ENCODE measurements at places on chromosomes 3 and 15.

DNA sequence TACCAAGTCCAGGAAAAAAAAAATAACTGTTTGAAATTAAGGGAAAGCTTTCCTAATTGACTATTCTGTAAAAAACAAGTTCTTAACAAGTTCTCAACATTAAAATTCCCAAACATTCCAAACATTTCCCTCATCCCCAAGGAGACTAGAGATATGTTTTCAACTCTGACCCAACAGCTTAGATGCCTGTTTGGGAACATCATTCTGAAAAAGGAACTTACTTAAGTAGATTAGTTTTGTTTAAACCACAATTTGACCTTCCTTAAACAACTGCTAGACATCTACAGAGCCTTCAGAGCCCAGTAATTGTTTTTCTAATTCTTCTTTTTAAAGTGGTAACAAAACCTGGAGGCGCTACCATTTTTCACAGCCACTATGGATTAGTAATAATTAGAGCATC lies 12.8 kb downstream of the UBR1 start:
- peak; percentile 72 for DNase-seq

DNA sequence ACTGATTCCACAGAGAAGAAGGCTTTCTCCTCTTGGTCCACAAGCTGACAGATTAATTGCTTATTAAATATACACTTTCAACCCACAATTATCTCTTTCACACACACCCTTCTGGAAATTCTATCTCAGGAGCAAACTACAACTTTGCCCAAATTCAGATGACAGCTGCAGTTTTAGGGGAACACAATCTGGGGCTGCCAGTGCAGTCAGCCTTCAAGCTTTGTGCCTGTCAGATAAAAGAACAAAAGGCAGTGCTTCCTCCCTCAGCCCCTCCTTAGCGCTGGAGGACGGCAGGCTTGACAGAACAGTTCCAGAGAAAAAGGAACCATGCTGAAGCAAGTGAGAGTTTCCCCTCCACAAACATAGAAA lies 99.6 kb downstream of the TMCC1 start:
- DNase-seq, result no peak

- DNase-seq, result no peak
These were observed 968.4 kb downstream of the FHIT start for GRCh38 chr3:60282866-60283265.

DNA sequence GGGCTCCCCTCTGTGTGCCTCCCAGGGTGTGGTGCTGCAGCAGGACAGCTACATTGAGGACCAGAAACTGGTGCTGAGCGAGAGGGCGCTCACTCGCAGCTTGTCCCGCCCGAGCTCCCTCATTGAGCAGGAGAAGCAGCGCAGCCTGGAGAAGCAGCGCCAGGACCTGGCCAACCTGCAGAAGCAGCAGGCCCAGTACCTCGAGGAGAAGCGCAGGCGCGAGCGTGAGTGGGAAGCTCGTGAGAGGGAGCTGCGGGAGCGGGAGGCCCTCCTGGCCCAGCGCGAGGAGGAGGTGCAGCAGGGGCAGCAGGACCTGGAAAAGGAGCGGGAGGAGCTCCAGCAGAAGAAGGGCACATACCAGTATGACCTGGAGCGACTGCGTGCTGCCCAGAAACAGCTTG lies 53.7 kb downstream of the KLHL25 start:
- DNase-seq, result no peak

- peak; percentile 79 for DNase-seq
These were observed at the start of gene PROS1 for GRCh38 chr3:93973131-93974126. PROS1 (minus strand) TSS chr3:93973896; CDS start chr3:93973749, 147 bp downstream.

GRCh38 chr3:43638594-43639447 lies 17.0 kb upstream of the ANO10 start:
- DNase-seq, result no peak

DNA sequence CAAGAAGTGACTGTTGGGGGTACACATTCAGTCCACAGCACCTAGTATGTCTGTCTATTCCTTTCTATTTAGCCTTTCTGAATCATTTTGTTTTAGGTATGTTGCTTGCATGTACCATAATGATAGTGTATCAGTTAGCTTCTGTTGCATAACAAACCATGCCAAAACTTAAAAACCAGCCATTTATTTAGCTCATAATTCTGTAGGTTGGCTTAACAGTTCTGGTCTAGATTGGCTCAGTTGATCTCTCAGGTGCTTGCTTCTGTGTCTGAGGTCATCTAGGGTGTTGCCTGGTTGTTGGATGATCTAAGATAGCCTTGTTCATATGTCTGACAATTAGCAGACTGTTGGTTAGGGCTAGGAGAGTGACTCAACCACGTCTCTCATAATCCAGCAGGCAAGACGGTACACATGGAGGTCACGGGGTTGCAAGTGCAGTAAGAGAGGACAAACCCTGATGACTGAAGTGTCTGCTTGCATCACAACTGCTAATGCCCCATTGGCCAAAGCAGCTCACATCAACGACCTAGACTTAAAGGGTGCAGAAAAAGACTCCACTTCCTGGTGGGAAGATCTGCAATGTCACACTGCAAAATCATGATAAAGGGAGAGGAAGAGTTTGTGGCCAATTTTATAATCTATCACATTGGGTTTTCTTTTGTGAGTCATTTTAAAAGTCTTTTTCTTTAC lies 6.8 kb upstream of the PDCD6IP start:
- no peak for DNase-seq

GRCh38 chr3:139774560-139775302 lies 97.0 kb upstream of the NMNAT3 start:
- DNase-seq, result peak; percentile 45

DNA sequence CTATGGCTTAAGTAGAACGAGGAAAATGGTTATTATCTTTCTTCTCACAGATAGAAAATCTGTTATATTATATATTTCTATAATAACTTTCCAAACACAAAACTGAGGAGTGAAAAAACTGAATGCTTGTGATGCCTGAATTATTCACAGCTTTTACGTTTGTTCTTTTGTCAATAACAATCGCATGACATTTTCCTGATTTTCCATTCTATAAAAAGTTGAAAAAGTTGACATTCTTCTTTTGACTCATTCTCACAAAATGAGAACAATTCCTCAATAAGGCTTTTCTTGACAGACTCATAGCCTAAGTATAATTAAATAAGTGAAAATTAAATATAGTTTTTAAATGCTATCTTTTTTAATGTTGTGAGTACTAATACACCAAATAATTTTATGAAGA lies 288.8 kb upstream of the TGFBR2 start:
- DNase-seq, result no peak

DNA sequence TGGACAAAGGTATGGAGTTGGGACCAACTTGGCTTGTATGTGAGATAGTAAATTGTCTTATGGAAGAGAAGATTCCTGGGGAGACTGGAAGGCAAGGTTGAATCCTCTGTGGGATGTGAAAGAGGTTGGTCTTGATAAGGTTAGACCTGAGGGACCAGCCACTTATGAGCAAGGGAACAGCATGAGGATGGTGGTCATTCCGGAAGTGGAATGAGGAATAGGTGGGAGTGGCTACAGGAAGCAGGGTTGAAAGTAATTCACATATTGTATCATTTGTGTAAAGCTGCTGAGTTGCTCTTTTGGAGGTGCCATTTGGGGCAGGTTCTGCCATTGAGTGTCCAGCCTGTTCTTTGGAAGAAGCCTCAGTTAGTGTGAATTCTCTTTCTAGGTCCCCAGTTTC lies 13.2 kb downstream of the USP13 start:
- DNase-seq, result no peak

GRCh38 chr3:136505676-136506075 lies 246.5 kb downstream of the STAG1 start:
- DNase-seq, result no peak

GRCh38 chr15:99105514-99106341 lies 848 bp downstream of the SYNM start:
- DNase-seq, result peak; percentile 66

DNA sequence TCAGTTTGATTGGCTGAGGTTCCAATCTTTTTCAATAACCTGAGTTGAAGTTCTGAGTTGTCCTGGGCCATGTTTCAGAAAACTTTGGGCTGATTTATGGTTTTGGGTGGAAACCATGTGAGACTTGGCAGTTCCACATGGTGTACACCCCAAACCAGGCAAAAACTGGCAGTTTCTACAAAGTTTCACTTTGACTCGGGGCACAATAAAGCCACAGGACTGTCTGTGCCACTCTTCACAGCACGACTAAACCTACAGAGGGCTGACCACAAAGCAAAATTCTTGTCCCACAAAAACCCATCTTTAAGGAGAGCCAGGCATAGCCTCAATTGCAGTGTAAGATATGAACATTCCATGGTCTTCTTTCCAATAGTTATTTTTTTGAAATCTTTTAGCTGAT lies 155.0 kb downstream of the DUT start:
- DNase-seq, result peak; percentile 69

DNA sequence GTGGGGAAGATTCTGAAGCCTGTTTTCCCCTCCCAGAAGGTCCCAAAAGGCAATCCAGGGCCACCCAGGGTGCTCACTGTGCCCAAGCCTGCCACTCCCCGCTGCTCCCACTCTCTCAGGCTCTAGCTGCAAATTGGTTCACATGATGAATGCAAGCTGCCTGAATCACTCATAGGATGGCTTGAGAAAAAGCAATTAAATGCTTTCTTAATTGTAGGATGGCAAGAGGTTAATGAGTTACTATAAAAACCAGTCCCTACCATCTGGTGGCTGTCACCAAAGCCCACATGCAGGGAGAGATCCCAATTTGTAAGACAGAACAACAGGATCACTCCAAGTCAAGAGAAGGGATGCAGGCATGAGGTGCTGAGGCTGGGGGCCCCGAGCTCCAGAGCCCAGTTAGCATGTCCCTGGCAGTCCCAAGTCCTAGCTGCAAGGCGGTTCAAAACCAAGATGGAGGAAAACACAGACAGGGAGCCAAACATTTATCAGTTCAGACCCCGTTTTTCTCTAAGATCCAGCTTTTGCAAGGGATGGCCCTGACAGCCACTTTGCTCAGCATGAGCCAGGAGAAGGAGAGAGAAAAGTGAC lies 207.1 kb downstream of the UACA start:
- DNase-seq, result no peak

DNA sequence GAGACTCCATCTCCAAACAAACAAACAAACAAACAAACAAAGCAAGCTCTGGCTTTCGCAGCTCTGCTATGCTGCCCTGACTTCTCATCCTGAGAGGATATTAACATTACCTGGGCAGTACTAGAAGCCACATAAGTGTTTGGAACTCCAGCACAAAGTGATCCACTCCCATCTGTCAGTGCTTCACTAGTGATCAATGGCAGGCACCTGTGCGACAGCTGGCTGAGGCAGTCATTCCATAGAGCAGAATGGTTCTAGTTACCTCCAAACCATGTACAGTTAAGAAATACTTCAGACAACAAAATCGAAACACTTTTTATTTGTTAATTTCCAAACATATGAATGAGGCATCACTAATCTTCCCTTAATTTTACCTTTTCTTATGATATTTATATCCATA lies 2.8 kb upstream of the MB21D2 start:
- DNase-seq, result no peak

DNA sequence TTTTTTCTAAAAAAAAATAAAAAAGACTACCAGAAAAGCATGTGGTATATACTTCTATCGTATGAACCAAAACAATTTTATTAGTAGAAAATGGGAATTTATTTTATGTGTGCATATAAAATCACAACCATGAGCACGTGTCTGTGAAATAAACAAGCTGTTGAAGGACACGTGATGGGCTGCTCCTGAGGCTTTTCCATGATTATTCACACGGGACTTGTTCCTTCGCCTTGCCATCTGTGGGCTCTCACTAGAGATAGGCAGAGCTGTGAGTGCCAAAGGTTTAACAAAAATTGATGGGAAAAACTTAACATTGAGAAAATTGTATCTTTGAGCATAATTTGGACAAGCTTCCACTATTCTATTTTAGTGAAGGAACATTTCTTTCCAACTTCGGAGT lies 12.4 kb upstream of the ETV5 start:
- DNase-seq, result no peak

GRCh38 chr15:78425643-78426042 lies 12.4 kb upstream of the IREB2 start:
- DNase-seq, result no peak

- DNase-seq, result no peak
These were observed 166.3 kb upstream of the CHRM5 start for GRCh38 chr15:33801954-33802353.

GRCh38 chr15:20358066-20358778 lies 183.4 kb downstream of the GOLGA6L6 start:
- no peak for DNase-seq

GRCh38 chr15:97840501-97840900 lies 120.0 kb upstream of the ARRDC4 start:
- DNase-seq, result peak; percentile 0

- peak; percentile 96 for DNase-seq
These were observed 33.3 kb upstream of the FLNB start for GRCh38 chr3:57974796-57975388.

GRCh38 chr3:43879166-43879565 lies 188.4 kb downstream of the ABHD5 start:
- DNase-seq, result no peak

DNA sequence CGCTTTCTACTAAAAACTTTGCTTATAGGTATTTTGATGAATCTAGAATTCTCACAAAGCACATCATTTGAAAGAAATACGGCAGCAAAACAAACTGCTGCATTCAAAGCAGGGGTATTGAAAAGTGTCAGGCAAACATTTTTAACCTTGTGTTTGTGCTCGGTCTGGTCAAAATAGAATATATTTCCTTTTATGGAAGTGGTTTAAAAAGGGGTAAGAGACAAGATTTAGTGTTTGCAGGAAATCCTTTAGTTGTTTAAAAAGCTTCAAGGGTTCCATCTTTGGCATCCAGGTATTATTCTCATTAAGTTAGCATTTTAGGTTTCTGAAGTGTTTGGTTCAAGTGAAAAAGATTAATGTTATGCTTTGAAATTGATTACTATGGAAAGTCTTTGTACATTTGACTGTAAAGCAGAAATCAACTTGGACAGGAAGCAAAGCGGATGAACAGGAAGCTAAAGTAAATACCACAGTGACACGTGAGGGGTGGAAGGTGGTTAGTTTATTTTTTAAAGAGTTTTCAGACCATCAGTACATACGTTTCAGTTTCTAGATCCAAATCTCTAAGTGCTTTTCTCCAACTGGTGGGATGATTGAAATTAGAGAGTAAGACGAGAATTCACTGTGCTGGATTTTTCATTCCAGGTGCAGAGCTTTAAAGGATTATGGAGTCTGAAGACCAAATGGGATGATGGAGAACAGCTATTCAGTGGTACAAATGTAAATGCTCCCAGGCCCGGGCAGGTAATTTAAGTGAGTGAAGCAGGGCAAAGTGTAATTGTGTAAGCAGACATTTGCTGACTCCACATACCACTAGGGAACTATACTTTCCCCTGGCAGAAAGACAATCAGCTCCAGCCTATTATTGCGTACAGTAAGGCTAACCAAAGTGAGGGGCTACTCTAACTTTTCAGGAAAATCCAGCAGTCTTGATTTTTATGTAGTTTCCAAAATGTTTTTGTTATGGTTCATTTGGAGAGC lies 341.8 kb upstream of the TBL1XR1 start:
- no peak for DNase-seq

- DNase-seq, result no peak
These were observed 4.5 kb upstream of the ZXDC start for GRCh38 chr3:126480206-126480605.

GRCh38 chr3:31635545-31635944 lies 102.8 kb downstream of the STT3B start:
- DNase-seq, result peak; percentile 11
